ENCODE measurements at places on chromosomes 6 and 20.
A peak's percentile ranks its signal among the peaks of the same experiment; 100 is the strongest.

DNA sequence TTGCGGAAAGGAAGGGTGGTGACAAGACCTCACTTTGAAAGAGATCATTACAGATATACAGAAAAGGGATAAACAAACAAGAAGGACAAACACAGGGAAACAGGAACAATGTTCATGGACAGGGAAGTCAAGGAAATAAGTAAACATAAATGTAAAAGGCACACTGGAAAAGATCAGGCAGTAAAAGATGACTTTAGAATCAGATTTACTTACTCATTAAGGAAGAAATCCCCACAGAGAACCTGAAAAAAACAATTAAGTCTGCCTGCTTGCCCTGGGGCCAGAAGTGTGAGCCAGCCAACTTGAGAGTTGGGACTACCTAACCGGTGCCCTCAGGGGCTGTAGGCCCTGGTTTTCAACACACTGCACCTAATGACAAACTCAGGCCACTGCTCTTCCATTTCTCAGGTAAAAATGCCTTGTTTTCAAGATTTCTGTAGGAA, 1.7 kb downstream of the APMAP start:
- peak; percentile 34 for DNase-seq

DNA sequence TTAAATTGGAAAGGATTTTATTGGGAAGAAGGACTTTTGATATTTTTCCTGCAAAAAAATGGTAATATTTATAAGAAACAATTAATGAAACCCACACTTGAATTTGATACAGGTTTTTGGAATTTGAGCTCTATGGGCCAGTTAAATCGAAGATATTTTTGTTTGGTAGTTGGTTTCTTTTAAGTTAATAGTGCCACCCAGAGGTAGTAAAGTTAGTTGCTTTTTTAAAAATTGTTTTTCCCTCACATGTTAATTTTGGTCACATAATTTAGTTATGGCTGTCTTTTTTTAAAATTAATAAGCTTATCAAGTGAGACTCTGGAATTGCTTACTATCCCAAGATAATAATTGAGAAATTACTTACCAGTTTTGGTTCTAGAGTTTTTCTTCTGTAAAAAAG, 7.1 kb downstream of the PRIM2 start:
- no peak for DNase-seq

- DNase-seq: no peak
Measured at GRCh38 chr6:50837589-50838445, 19.1 kb downstream of the TFAP2B start.

DNA sequence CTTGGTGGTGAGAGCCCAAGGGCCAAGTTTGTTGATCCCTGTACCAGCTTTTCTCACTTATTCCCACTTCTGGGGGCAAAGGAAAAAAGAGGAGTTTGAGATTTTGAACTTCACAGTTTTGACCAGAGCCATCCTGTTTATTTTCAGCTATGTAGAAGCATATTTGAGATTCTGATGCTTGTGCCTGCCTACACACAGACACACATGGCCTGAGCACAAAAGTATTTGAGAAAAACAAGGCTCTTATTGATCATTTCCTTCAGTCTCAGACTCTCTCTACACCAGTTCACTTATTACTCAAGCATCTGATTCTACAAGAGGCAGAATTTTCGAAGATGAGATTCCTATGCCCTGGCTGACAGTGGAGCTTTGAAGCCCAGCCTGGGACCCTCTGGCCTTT, 100.7 kb downstream of the TCP11 start:
- DNase-seq: no peak

DNA sequence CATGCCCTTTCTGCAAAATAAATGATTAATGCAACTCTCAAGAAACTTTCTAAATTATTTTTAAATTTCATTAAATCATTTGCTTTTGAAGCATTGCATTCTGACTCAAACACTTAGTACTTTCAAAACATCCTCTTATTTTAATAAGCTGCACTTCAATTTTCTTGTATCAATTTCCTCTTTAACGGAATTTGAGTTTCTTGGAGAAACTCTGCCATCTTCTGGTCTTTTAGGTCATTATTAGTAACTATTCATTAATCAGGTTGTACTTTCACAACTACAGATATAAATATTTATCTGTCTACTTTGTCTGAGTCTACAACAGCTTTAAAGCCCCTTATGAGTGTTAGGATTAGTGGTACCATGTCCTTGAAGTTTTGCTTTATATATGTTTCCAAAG, 30.2 kb downstream of the TMX4 start:
- DNase-seq: no peak

GRCh38 chr20:60036746-60037499, 78.7 kb downstream of the CDH26 start:
- no peak for DNase-seq

DNA sequence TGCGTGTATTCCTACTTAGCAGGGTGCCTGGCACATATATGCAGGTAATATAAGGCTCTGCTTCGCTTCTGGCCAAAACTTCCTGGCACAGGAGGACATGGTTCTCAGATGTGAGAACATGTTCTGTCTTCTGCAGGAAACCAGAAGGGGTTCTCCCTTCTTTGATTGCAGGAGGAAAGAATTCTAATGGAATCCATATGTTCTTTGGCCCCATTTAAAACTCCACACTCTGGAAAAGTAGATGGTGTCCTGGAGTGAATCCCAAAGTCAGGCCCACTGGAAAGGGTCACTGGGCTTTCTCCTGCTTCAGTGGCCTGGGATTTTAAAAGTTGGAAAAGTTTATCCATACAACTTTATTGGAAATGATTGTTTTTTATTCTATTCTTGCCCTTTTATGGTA, 16.4 kb upstream of the CYP24A1 start:
- DNase-seq: no peak

- no peak for DNase-seq
Measured at GRCh38 chr6:72761761-72762160, 139.9 kb downstream of the KCNQ5 start.

Measured in glutamatergic neuron (in vitro differentiated cells).